ENCODE measurements at places on chromosomes 12 and 14.

DNA sequence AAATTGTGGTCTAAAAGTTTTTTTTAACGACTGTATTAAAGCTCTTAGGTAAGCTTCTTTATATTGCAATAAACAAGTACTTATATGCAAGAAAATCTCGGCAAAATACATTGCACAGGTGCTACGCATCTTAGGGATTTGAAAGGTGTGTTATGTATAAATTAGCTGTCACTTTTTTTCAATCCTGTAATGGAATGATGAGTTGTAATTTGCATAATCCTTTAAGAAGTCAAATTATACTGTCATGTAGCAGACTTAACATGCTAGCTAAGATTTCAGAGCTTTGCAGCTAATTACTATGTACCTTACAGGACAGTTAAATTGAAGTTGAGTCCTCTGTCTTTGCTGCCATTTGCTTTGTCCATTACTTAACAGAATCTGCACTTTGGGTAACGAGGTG is 117.5 kb downstream of the NPAS3 start:
- DNase-seq, result no peak

GRCh38 chr14:81435391-81436295 is 35.5 kb upstream of the STON2 start:
- DNase-seq, result no peak

DNA sequence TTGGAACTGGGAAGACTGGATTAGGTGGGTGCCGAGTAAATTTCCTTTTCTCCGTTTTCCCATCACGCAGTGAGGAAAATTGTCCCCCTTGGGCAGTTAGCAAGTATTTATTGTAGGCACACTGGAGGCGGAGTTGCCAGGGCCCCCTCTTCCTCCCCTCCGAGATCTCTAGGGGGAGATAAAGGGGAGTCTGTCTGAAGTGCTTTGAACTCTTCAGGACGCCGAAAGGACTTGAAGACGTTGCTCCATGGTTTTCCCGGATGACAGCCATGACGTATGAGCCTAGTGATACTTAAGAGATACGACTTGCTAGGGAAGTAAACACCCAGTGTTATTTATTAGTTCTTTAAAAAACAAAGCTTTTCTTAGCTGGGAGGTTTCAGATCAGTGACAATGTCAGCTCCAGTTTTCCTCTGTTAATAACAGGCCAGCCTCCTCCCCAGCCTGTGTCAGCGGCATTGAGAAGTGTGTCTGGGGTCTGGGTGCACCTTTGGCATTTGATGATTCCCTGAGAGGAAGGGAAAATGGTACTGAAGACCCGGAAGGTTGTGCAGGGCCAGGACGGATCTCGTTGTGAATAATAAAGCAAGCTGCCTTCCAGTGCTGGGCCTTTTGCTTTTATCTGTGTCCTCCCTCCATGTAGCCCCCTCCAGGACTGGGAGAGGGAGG is 78.7 kb downstream of the TSPAN9 start:
- no peak for DNase-seq

- no peak for DNase-seq
These were observed 8.0 kb downstream of the SNW1 start for GRCh38 chr14:77752799-77753516.

DNA sequence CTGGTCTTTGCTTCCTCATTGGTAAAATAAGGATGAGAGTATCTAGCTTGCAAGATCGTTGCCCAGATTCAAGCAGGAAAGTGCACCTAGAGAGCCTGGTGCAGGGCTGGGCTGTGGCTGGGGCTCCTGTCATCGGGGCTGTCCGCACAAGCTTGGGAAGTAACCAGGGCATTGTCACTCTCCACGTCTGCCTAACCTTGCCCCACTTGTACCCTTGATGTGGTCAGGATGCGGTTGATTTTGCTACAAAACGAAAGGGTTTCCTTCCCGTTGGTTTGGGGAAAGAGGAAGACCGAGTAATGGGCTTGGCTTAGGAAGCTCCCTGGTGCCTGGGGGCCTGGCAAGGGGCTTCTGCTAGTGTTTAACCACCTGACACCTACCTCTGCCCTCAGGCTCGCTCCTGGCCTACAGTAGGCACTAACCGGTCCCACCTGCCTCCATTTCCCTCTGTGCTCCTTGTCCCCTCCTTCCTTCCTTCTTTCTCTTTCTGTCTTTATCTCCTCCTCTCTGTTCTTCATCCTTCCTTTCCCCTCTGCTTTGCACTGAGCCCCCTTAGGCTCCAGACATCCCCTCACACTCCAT is 21.8 kb downstream of the MVK start:
- DNase-seq, result no peak

GRCh38 chr12:26621932-26622331 is 211.1 kb downstream of the ITPR2 start:
- no peak for DNase-seq

DNA sequence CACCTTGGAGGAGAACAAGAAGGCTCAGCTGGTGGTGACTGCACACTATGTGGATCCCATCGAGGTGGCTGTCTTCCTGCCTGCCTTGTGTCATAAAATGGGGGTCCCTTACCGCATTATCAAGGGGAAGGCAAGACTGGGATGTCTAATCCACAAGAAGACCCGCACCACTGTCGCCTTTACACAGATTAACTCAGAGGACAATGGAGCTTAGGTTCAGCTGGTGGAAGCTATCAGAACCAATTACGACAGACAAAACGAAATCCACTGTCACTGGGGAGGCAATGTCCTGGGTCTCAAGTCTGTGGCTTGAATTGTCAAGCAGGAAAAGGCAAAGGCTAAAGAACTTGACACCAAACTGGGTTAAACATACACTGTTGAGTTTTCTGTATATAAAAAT is 12.6 kb downstream of the TRAPPC6B start:
- no peak for DNase-seq

DNA sequence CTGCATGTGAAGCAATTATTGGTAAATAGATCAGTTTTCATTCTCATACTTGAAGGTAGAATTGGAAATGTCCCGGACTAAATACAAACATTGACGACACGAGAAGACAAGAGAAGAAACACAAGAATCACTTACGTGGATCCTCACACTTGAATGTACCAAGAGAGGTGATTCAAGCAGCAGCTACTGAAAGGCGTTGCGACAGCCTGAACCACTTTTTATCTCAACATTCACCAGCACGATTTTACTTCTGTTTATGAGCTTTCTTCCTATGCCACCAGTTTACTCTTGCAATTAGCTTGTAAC is 3.6 kb upstream of the FZD10 start:
- DNase-seq, result no peak

- no peak for DNase-seq
These were observed 37.6 kb upstream of the PRB4 start for GRCh38 chr12:11347810-11348209.

DNA sequence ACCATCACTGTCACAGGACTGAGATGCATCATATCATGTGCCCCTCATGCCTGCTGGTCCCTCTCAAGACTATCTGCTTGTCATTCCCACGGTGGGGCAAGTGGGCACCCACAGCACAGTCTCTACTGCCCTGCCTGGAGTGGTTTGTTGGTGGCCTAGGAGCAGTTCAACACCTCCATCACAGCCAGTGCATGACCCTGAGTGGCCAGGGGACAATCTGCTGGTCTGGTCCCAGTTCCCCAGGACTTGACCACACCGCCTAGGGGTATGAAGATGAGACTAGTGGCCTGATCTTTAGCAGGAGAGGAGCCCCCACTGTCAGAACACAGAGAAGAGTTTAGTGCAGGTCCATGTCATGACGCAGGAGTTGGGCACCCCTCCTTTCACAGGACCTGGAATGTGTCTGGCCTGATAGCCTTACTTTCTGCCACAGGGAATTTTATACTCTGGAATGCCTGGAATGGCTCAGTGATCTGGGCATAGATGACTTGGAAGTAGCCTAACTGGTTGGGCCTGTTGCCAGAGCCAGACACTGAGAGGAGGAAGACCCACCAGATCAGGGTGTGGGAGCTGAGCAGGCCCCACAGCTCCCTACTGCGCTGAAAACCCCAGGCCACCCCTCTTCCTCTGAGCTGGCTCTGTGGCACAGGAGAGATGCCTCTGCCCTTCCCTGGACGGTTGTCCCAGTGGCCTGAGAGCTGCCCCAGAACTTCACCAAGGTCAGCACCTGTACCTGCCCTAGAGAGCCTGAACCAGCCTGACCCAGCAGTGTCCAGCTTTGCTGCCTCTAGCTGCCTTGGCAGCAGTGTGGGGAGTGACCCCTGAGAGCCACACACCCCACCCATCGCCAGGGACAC is 83.3 kb downstream of the PUS7L start:
- DNase-seq, result no peak

- DNase-seq, result no peak
These were observed 148.5 kb downstream of the TMTC2 start for GRCh38 chr12:82835217-82835616.

DNA sequence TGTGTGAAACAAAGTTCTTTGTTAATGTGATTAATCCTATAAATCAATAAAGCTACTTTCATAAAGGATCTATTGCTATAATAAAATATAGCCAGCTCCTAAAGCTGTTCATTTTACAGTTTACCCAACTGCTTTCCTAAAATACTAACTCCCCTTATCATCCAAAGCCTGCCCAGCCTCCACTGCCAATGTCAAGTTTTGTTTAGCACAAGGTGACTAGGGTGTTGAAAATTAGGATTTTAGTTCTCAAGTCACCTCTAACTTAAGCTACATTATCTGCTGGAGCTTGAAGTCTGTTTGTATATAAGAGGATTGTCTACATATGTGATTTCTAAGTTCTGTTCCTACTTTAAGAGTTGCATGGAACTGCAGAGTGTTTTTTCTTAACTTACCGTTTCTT is 86.3 kb downstream of the CCER1 start:
- DNase-seq, result no peak

DNA sequence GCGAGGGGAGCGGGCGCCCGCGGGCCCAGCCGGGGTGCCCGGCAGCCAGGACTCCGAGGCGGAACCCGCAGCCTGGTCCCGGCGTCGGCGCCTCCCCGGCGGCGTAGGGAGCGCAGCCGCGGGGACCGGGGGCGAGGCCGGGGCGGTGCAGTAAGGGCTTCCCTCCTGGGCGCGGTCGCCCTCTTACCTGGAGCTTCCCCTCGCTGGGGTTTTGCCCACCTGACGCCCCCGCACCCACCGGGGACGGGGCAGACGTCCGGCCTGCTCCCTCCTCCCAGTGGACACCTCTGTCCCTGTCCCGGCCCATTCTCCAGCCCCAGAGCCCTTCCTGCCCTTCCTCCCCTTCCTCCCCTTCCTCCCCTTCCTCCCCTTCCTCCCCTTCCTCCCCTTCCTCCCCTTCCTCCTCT is 413 bp upstream of the TUBA1C start:
- peak; percentile 18 for DNase-seq

DNA sequence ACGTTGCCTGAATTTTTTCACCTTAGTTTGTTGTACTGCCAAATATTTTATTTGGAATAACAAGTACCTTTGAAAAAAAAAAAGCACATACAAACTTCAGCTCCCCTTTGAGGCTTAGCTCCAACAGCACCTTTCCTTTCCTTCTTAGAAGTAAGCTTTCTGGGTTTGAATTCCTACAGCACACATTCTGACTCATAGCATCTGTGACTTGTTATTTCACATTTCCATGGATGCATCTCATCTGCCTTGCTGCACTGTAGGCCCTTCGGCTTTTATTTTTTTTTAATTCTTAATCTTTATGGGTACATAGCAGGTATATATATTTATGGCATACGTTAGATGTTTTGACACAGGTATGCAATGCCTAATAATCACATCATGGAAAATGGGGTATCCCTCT is 7.2 kb downstream of the LGALS3 start:
- no peak for DNase-seq

DNA sequence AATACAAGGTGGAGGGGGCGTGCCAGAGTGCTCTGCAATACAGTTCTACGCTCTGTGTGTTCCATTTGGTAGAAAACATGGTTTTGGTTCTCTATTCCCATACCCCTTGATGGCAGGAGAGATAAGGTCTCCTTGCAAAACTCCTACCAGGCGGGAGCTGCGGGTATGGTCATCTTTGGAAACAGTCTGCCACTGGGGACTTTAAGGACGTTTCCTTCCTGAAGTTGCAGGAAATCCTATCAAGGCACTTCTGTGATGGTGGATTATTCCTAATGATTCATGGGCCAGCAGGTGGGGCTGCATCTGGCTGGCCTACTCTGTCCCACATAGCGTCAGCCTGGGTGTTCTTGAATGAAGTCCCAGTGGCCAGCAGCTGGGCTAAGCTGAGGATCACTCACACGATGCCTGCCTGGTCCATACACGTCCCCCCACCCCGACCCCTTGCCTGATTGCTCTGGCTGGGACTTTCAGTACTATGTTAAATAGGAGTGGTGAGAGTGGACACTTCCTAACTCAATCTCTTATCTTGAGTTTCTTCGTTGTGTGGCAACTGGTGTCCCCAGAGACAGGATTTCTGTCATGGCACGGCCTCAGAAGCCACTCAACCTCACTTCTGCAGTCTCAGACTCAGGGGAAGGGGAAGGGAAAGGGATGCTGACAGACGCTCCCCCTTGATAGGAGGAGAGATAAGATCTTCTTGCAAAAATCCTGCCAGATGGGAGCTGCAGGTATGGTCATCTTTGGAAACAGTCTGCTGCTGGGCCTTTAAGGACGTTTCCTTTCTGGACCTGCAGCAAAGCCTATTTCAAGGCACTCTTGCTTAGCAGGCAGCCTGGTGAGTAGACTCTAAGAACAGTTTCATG is 61.0 kb upstream of the FKBP4 start:
- no peak for DNase-seq

DNA sequence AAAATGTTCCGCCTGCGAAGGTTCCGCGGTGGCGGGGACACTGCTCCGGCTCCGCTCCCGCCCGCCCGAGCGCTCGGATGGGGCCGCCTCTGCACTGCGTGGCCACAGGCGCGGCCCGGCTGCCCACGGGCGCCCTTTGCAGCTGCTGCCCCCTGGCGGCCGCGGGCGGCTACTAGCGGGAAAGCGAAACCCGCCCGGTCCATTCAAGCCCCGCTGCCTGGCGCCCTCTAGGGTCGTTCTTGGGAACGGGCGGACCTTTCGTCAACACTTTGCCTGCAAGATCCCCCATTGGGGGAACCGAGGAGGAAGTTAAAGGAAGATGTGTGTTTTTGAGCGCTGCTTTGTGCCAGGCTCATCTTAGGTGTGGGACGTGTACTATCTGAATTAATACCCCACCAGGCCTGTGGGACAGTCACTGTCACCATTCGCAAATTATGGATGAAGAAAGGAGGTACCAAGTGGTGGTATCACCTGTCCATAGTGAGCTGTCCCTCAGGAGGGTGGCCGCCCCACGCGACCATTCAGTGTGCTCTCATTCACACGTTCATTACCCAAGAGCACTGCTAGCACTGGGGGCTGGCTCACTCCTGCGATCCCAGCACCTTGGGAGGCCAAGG is 19.4 kb downstream of the GPR132 start:
- DNase-seq, result peak; percentile 85

DNA sequence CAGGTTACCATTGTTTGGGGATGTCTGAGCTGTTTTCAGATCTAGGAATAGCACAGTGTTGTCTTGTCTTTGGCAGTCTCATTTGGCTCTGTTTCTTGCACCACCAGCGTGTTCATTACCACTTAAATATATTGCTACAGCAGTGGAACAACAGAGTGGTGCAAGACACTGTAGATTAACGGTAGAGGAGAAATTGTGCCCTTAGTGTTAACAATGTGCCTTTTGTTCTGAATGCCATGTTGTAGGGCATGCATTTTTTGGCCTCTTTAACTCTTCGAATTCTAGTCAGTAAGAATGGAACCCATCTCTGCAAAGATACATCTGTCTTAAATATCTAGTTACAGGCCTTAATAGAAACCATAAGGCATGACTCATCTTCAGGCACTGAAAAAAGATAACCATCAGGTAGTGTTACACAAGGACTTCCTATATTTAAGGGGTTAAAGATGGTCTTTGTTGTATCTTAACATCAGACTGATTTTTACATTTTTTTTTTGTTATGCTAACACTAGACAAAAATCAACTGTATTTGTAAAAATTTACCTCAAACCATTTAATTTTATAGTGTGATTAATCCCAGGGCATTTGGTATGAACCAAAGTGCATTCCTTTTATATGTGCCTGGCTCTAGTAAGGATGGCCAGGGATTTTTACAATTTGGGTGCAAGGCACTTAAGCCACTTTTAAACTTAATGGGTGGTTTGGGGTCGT is 12.9 kb downstream of the DYRK2 start:
- no peak for DNase-seq
